ENCODE measurements at places on chromosomes 16 and 17.

- no peak for DNase-seq
Measured at GRCh38 chr17:83196973-83197880, 117.8 kb downstream of the METRNL start.

GRCh38 chr16:9258423-9259051 lies 167.1 kb downstream of the HAPSTR1 start:
- DNase-seq, result no peak

DNA sequence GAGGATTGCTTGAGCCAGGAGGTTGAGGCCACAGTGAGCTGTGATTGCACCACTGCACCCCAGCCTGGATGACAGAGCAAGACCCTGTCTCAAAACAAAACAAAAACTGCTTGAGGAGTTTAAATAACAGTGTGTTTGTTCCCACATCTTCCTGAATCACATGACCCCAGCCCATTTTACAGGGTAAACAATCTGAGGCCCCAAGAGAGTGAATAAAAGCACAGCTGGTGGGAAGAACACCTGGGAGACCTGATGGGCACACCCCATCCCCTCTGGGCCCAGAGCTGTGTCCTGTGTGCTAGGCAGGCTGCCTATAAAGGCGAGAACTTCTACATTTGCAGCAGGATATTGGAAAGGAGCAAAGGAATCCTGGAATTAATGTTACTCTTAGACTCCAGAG lies 69.6 kb downstream of the PLXDC1 start:
- DNase-seq, result no peak

DNA sequence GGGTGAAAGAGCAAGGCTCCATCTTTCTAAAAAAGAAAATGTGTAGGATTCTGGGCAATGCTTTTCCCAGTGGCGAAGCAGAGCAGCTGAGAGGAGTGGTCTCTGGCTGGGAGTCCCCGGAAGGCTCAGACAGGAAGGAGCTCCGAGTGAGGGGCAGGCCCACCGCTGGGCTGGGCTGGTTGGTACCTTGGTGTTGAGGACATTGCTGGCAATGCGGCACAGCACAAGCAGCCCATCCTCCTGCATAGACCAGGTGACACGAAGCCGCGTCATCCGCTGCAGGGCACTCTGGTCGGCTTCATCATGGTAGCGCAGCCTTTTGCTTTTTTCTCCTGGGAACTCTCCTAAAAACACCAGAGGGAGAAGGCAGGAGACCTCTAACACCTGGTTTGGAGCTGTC lies 63.9 kb downstream of the GTF3C1 start:
- no peak for DNase-seq

- no peak for DNase-seq
Measured at GRCh38 chr17:28511858-28512461, 5.8 kb downstream of the FOXN1 start.

- no peak for DNase-seq
Measured at GRCh38 chr17:47816947-47817346, 4.6 kb downstream of the OSBPL7 start.

DNA sequence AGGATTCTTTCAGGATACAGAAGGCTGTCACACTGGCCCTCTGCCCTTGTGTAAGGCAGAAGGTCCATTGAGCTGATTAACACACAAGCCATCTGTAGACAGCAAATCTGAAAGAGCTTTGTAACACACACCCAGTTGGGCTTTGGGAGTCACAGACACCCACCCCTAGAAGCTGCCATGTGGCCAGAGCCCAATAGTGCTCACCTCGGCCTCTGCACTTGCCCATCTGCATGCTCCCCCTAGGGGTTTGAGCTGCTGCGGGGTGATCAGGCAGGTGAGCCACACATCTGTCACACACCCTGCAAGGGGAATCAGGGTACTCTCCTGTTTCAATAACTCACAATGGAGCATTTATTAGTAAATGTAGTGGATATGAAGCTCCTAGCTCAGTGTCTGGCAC lies 138.3 kb downstream of the CHD9NB start:
- DNase-seq, result no peak

- no peak for DNase-seq
Measured at GRCh38 chr16:1106659-1107058, 10.6 kb upstream of the C1QTNF8 start.

- DNase-seq, result no peak
Measured at GRCh38 chr17:8426094-8426720, 9.5 kb upstream of the NDEL1 start.

GRCh38 chr16:72783716-72784318 lies 264.1 kb downstream of the ZFHX3 start:
- DNase-seq, result no peak

DNA sequence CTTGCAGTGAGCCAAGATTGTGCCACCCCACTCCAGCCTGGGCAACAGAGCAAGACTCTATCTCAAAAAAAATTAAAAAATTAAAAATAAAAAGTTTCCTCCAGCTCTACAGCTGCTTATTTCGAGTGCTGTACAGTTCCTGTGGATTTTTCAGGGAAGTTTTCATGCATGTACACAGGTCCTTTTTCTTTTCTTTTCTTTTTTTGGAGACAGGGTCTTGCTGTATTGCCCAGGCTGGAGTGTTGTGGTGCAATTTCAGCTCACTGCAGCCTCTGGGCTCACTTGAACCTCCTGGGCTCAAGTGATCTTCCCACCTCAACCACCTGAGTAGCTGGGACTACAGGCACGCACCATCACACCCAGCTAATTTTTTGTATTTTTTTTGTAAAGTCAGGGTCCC lies 15.9 kb downstream of the EEF2K start:
- DNase-seq, result no peak

DNA sequence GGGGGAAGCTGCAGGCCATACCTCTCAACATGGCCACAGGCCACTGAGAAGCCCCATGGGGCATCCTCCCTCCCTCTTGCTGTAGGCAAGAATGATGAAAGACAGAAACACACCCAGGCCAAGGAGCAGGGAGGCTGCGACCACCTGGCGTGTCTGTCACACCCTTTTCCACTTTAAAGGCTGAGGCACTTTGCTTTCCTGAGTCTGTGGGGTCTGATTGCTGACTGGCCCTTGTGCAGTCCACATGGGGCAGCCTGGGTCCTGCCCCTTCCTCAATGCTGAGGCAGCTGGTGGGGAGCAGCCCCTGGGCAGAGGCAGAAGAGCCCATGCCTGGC lies 8.7 kb downstream of the TMEM204 start:
- no peak for DNase-seq

DNA sequence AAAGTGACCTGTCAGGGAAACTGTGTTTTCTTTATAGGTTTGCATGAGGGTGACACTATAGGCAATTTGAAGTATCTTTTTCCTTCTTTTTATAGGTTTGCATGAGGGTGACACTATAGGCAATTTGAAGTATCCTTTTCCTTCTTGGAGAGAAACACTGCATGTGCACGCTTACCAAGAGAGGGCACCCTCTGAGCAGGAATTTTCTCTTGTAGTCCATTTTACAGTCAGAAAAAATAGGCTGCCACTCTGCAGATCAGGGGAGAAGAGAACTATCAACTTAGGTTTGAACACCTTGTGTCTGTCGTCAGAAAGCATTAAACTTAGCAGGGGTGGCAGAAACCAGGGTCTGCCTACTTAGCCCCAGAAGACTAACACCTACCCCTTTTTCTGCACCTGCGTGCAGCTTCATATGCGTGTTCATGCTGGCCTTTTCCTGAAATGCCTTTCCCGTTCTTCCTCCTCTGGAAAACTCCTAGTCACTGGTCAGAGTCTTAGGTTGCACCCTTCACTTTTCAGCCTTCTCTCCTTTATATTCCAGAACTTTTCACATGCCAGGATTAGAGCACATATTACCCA lies 16.4 kb upstream of the SMIM36 start:
- DNase-seq, result no peak

DNA sequence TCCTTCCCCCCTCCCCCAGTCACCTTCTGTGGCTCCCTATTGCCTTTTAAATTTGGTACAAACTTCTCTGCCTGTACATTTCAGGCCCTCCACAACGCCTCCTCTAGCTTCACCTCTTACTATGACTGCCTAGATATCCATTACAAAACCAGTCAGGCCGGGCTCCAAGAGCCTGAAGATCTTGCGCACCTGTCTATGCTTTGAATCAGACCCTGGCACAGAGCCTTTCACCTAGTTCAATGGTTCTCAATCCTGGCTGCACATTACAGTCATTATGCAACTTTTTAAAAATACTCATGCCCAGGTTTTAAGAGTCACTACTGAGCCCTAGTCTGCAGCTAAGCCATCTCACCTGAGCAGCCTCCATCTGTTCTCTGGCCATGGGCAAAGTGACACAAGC lies 1.6 kb upstream of the GAS7 start:
- DNase-seq, result no peak

GRCh38 chr16:11025120-11025531 lies 80.8 kb downstream of the CLEC16A start:
- DNase-seq, result no peak

DNA sequence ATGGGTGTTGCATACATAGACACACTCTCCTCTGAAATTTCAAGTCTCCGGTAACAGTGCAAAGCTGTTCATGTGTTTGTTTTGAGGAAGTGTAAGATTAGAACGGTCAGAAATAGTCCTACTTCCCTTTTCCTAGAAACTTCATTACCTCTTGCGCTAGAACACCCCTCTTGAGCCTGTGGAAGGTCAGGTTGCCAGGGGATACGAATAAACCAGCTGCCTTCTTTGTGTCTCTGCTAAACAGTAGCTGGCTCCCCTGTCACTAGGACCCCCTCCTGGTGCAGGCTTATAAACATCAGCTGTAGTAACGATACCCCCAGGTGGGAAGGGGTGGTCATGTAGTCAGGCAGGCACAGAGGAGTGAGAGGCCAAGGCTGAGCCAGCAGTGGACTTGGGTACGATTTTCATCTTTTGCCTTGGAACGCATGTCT lies 113.4 kb upstream of the RCVRN start:
- no peak for DNase-seq

GRCh38 chr17:1673041-1673785 lies 11.5 kb downstream of the PRPF8 start:
- DNase-seq, result no peak

- DNase-seq, result peak; percentile 31
Measured at GRCh38 chr17:57311281-57312216, 55.2 kb downstream of the MSI2 start.

GRCh38 chr17:64254755-64255154 lies 8.3 kb downstream of the TEX2 start:
- DNase-seq, result no peak

DNA sequence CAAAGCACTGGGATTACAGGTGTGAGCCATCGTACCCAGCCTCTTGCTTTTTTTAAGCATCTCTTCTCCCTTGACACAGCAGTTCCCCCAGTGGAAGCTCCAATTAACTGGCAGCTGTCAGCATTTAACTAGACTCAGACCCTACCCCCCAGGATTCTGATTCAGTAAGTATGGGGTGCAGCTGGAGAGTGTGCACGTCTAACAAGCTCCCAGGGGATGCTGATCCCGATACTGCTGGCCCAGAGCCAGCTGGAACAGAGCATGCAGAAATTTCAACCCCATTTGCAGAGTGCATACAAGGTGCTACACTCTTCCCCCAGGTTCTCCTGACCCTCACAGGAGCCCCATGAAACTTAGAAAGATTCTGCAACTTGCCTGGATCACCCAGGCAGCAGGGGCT lies 27.7 kb upstream of the BCO1 start:
- peak; percentile 14 for DNase-seq

DNA sequence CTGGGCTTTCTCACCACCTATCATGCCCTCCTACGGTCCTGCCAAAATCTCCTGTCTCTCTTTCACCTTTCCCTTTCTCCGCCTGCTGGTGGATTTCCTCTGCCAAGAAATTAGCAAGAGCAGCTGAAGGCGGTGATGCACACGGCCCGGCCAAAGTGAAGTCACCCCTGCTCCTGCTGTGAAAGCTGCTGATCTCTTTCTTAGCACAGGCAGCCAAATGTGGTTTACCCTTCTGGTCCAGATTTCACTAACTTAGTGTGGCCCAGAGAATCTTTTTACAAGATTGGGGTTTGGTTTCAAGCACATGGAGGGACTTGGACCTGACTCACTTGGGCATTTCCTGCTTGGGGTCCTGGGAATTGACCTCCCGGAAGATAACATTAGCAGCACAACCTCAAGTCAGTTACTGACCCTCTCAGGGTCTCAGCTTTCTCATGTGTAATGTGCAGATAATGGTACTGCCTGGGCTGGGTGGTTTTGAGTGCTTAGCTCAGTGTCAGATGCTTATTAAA lies 155.7 kb downstream of the SOCS1 start:
- DNase-seq, result no peak

DNA sequence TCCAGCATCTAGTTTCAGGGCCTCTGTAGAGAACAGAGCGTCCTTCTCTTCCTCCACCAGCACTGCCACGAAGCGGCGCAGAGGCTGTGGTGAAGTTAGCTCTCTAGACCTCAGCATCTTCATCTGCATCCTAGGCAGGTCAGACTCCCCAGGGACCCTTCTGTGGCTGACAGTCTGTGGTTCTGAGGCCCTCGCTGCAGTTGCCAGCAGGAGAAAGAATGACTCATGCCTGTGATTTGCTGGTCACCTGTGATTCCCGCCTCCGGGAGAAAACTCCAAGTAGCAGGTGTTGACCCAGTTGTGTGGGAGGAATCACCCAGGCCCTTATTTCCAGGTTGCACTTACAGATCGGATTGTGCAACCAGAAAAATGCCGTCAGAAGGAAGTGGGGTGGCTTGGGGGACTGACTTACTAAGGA lies 117.3 kb upstream of the CACNG5 start:
- no peak for DNase-seq

- no peak for DNase-seq
Measured at GRCh38 chr17:37294888-37295287, 80.9 kb upstream of the C17orf78 start.

GRCh38 chr17:28982131-28982793 lies 23.6 kb downstream of the SEZ6 start:
- DNase-seq, result no peak
